Fibroblast of lung (primary cell): ENCODE measurements at places on chromosomes 6 and 20. TPM values are rescaled to one million over a fixed set of nuclear protein-coding genes. Genes with fewer than 3 reads are reported as not detected.

DNA sequence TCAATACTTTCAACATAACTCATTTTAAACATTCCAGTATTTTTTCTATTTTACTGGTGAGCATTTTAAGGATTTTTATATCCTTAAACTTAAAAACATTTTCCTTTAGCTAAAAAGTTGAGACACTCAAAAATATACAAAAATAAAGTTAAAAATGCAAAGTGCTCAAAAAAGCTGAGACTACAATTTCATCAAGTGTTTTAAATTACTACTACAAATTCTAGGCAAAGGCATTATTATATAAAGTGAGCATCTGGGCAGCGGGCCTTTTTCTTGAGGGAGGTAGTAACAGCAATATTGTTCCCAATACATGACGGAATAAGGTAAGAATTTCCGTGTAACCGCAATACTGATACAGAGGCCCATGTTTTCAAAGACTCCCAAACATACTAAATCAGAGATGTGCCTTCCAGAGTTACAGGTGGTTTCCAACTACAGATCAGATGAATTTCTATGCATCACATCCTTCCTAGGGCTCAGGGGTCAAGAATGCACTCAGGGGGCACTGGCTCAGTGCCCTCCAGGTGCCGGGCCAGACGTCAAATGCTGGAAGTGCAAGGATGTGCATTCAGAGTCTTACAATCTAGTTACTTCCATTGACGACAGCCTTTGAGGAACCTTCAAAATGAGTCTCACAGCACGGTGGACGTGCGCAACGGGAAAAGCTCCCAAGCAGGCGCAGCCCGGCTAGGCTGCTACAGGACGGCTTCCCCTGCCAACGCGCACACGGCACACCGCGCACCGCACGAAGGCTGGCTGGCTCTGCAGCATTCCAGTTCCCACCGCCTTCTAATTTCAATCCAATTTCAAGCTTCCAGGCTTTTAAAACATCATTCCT is 1.7 kb downstream of the PHF10 start:
- H3K36me3 ChIP-seq: no peaks in the 10 kb centered on the region
- peaks cover 2% of the 10 kb centered on the region for H3K4me1 ChIP-seq
- H3K27ac ChIP-seq: peak overlapping the region; percentile 73
- peak; percentile 55 for DNase-seq
- no peaks in the 10 kb centered on the region for H3K27me3 ChIP-seq

DNA sequence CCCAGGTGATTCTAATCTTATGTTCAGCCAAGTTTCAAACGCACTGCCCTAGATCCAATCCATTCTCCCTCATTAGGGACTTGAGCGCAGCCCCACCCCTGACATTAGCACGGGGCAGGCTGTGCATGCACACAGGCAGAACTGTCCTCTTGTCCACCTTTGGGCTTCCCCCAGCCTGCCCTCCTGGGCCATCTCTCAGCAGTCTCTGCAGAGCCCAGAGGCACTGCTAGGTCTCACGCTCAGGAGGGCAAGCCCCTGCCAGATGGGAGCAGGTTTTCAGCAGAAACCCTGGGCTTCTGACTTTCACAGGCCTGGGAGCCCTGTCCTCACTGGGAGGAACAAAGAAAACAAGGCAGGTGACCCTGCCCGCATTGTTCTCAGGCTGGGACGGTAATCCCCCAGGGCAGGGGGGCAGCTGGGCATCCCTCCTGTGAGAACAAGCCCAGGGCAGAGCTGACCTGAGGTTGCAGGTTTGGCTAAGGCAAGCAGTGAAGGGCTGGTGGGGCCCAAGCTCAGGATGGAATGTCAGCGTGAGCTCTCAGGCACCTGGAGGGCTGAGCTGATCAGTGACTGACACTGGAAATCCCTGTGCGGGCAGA is 24.5 kb downstream of the KCNK5 start:
- no peaks in the 10 kb centered on the region for H3K36me3 ChIP-seq
- H3K4me3 ChIP-seq: no peak overlapping the region
- H3K4me1 ChIP-seq: no peaks in the 10 kb centered on the region
- DNase-seq: no peak
- H3K27ac ChIP-seq: no peak overlapping the region

HAO1 gene
- total RNA-seq: not detected in 2 replicates

GRCh38 chr6:87641065-87641692 is 51.2 kb downstream of the ORC3 start:
- no peaks in the 10 kb centered on the region for H3K27me3 ChIP-seq
- no peaks in the 10 kb centered on the region for H3K4me1 ChIP-seq
- DNase-seq: no peak
- no peak overlapping the region for H3K4me3 ChIP-seq
- no peak overlapping the region for H3K27ac ChIP-seq
- no peaks in the 10 kb centered on the region for H3K36me3 ChIP-seq

DNA sequence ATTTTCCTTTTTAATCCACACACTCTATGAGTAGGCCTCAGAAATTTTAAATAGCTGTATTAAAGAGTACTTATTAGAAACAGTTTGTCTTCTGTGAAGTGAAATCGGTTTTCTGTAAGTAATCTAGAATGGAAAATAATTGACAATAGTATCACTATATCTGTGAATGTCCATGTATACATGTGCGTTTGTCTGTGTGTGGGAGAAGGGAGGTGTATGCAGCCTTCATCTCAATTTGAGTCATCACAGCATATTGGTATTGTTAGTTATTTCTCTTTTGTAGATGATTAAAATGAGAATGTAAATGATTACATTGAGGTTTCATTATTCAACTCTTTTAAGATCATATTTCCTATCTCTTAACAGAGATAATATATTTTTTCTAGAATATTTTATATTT is 206.0 kb downstream of the EYS start:
- H3K27ac ChIP-seq: no peak overlapping the region
- no peaks in the 10 kb centered on the region for H3K27me3 ChIP-seq
- no peaks in the 10 kb centered on the region for H3K4me1 ChIP-seq
- no peaks in the 10 kb centered on the region for H3K36me3 ChIP-seq
- DNase-seq: no peak
- no peak overlapping the region for H3K4me3 ChIP-seq

DNA sequence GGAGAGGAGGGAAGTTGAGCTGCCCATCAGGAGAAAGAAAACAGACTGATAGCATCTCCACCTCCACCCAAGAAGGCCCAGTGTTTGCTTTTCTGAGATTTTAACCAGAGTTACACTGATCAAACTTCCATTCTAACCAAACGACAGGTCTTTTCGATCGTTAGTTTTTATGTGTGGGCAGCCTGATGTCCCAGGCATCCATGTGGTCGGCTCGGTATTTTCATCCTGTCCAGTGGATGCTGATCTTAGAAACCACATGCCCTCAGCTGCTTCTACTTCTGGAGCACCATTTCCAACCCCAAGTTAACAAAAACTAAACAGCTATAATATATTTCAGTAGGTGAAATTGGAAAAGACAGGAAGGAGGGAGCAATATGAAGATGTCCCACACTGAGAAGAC is 536.8 kb upstream of the JAG1 start:
- no peak overlapping the region for H3K4me3 ChIP-seq
- no peaks in the 10 kb centered on the region for H3K27me3 ChIP-seq
- H3K4me1 ChIP-seq: peaks cover 2% of the 10 kb centered on the region
- H3K27ac ChIP-seq: no peak overlapping the region
- DNase-seq: peak; percentile 30
- no peaks in the 10 kb centered on the region for H3K36me3 ChIP-seq

DNA sequence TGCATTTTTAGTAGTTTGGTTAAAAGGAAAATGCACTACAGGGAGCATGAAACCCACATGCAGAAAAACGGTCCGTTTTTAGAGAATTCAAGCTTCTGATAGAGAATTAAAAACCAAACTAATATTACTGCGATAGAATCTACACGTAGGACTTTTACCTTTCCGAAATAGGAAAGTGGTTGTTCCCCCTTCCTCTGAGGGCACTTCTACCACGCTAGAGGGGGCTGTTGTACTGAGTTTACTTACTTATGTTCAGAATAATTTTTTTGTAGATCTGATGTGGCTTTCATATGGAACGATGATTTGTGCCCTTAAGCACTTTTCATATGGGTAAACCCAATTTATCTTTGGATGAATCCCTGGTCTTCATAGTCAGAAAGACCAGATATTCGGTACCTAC is 264.3 kb upstream of the PLN start:
- DNase-seq: peak; percentile 55
- H3K4me3 ChIP-seq: no peak overlapping the region
- H3K27ac ChIP-seq: no peak overlapping the region
- no peaks in the 10 kb centered on the region for H3K27me3 ChIP-seq

GPR6 gene
- not detected in 2 replicates for total RNA-seq

DNA sequence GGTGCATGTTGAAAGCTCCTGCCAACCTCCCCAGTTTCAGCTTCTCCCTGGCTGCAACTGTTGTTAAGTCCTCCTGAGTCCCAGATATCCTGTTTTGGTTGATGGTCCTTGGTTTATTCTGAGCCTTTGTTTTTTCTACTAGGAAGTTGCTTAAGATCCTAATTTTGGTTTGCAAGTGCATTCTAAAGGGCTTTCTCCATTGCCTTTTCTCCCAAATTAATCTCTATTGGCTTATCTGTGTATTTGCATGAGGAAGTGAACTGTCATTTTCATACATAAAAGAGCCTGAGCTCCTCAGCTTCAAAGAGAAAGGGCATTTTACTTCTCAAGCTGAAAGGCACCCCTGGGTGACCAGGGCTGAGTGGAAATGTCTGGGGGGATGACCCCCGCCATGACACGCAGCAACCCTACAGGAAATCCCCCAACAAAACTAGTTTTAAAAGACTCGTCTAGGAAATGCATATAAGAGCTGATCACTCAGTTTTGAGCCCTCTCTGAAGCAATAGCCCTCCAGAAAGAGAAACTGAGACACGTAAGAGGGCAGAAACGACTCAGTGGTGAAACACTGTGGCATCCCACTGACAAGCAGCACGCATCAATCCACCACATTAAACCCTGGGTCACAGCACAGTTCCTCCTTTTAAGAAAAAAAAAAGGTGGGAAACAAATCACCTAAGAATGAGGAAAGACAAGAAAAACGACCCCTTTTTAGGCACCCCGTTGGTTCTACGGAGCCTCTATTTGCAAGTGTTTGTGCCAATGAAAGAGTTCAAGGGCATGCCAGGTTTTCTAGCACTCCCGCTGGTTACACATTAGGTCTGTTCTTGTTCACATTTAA is 140.9 kb downstream of the THBS2 start:
- H3K4me1 ChIP-seq: no peaks in the 10 kb centered on the region
- H3K36me3 ChIP-seq: no peaks in the 10 kb centered on the region
- DNase-seq: no peak
- no peak overlapping the region for H3K27ac ChIP-seq

DNA sequence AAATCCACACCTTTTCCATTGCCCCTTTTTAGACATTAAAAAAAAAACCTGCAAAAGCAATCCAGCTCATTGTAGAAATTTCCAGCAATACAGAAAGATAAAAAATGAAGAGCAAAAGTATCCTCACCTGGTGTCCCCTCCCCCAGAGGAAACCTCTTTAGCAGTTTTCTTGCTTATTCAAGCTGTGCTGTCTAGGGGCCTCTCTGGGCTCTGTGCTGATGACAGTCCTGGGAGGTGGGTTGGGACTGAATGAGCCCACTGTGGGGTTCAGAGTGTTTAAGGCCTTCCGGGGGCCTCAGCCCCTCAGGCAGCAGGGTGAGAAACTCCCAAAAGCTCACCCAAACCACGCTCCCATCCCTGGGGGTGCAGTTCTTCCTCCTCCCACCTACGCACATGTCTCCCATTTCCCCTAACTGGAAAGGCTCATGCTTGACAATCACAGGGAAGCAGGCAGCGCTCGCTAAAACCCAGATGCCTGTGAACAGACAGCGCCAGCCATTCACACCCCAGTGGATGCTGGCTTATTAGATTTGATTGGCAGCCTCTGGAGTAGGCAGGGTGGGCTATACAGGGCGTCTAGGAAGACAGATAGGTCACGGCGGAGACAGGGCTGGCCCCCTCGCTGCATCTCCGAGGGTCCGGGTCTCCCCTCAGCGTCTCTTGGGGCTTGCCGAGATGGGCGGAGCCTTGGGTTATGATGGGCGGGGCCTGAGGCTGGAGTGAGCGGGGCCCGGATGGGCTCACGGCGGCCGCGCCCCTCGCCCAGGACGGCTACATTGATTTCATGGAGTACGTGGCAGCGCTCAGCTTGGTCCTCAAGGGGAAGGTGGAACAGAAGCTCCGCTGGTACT is 4.6 kb downstream of the GUCA1A start:
- no peak overlapping the region for H3K27ac ChIP-seq
- H3K4me3 ChIP-seq: peak overlapping the region; percentile 10
- no peaks in the 10 kb centered on the region for H3K36me3 ChIP-seq
- DNase-seq: no peak

DNA sequence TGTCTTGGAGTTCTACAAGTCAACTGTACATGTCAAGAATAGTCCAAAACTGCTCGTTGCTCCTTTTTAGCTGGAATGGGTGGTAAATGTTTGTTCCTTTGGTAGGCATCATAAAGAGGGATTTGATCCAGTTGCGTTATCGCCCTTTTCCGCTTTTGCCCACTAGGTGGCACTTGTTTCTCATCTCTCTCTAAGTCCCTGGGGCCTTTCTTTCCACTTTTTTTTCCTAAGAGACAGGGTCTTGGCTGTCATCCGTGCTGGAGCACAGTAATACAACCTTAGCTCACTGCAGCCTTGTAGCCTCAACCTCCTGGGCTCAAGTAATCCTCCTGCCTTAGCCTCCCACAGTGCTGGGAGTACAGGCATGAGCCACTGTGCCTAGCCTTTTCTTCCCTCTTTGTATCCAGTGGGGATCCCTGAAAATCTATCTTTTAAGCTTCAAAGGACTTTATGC is 20.7 kb downstream of the GTPBP2 start:
- no peaks in the 10 kb centered on the region for H3K4me1 ChIP-seq
- no peaks in the 10 kb centered on the region for H3K27me3 ChIP-seq
- no peak overlapping the region for H3K27ac ChIP-seq

LHFPL5 gene
- total RNA-seq: not detected in 2 replicates

GRCh38 chr6:80622641-80623040 is 516.2 kb downstream of the BCKDHB start:
- no peaks in the 10 kb centered on the region for H3K27me3 ChIP-seq
- no peak for DNase-seq
- no peak overlapping the region for H3K27ac ChIP-seq
- no peaks in the 10 kb centered on the region for H3K36me3 ChIP-seq

TMEM242 gene
- total RNA-seq: 6.4 and 7.3 TPM in 2 replicates

DNA sequence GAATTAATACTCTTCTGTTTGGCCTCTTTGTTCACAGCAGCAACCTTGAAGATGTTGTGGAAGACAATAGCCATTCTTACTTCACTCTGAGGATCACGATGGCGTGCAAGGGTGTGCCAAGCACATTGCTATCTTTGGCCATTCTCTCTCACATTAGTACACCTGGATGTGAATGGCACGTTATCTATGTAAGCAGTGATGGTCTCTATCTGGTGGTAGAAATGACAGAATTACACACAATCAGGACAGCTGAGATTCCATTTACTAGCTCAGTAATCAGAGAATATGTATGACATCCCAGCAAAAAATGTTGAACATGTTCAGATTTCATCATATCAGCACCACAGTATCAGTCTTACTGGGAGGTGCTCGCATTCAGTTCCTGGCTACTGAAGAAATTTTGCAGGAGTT is 116.2 kb downstream of the LCA5 start:
- no peak overlapping the region for H3K4me3 ChIP-seq
- no peak overlapping the region for H3K27ac ChIP-seq
- DNase-seq: peak; percentile 46
- no peaks in the 10 kb centered on the region for H3K27me3 ChIP-seq
- peaks cover 5% of the 10 kb centered on the region for H3K4me1 ChIP-seq
- H3K36me3 ChIP-seq: no peaks in the 10 kb centered on the region
